ENCODE measurements at places on chromosomes 2 and 18.

- no peak for DNase-seq
Measured at GRCh38 chr2:62292190-62292589, 96.3 kb downstream of the B3GNT2 start.

DNA sequence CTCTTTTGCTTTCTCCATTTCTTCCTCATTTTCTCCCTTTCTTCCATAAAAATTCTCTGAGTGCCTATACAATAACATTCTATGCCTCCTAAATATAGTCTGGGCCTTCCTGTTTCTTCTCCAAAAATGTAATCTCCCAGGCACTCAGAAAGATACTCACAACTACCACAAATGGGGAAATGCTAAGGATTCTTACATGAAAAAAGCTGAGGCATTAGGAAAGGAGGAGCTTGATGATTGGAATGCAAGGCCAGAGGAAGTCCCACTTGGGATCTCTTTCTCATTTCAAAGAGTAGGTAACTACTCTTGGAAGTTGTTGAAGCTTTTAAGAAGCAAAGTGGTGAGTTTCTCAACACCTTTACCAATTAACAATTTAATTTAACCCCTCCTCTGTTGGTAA lies 3.4 kb downstream of the VSNL1 start:
- DNase-seq: no peak

- DNase-seq: no peak
Measured at GRCh38 chr2:33796511-33796910, 197.4 kb upstream of the FAM98A start.

DNA sequence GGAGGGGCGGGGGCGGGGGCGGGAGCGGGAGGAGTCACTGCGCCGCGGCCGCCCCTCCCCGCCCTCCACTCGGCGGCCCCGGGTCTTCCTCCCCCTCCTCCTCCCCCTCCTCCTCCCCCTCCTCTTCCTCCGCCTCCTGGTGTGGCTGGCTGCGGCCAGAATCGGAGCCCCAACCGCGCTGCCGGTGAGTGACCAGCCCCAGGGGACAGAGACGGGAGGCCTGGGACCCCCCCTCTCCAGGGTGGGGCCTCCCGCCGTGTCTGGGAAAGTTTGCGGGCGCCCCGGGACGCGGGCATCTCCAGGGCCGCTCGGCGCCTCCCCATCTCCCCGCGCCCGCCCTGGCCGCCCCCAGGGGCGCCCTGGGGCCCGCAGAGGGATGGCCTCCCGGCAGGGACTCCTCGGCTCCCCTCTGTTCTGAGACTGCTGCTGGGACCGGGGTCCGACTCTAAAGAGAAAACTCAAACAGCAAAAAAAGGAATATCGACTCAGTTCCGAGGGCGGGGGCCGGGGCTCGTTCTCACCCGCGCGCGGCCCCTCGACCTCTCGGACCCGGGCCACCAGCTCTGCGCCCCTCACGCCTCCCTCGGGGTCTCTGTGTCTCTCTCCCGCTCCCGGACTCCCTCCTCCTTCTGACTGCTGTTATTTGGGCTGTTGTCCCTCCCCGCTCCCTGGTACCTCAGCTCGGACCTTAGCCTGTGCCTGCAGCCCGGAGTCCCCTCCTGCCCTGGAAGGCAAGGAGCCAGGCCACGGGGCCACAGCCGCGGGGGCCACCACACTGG lies at the start of gene STON1:
Gene STON1, plus strand, starts transcription at position 122 of the 779 bp plus-strand sequence. CDS start 50,480 bp downstream, outside the sequence.
- no peak for DNase-seq

GRCh38 chr2:26312471-26312870 lies 33.5 kb upstream of the SELENOI start:
- DNase-seq: no peak

GRCh38 chr18:26434887-26435286 lies 113.5 kb downstream of the KCTD1 start:
- no peak for DNase-seq

DNA sequence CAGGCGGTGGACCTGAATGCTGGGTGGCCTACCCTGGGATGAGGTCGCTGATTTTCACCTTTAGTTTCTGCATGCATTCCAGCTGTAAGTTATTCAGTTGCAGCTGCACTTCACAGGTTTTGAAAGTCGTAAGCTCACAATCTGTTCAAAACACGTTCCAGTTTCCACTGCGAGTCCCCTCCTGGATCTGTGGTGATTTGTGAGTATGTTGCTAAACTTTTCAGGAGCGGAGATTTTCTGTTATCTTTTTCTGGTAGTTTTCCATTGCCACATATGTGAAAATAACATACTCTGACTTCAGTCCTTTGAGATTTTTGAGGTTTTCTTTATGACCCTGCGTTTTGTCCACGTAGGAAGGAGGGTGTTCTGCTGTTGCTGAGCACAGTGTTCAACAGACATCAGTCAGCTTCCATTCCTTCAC lies 102.1 kb downstream of the SNTG2 start:
- DNase-seq: no peak

- DNase-seq: no peak
Measured at GRCh38 chr2:178101321-178102079, 10.7 kb upstream of the RBM45 start.

Data from activated T-helper 1 cell treated with anti-CD3 and anti-CD28 coated beads, Interleukin-2, amount 50 U/mL, for 16 hours (primary cell).